ENCODE measurements at places on chromosomes 4 and X. TPM values are rescaled to one million over a fixed set of nuclear protein-coding genes. Genes with fewer than 3 reads are reported as not detected.

Gene FHIP1A
- 14.3 TPM for total RNA-seq

Gene FABP2
- not detected for total RNA-seq

Gene TLR7
- total RNA-seq = 7.8 TPM

Gene PCDH19
- 0.27 TPM for total RNA-seq

Gene HTR2C
- total RNA-seq = not detected

Gene BRCC3
- 17.3 TPM for total RNA-seq

Gene SERTM2
- 0.09 TPM for total RNA-seq

Gene RHOXF2
- total RNA-seq = not detected

Gene ADRA2C
- total RNA-seq = 2.5 TPM

Gene CCNB3
- 0.71 TPM for total RNA-seq

Gene NAP1L2
- total RNA-seq = 2.1 TPM

Gene TMEM31
- not detected for total RNA-seq

Gene CXCL11
- 0.62 TPM for total RNA-seq

Gene CRMP1
- 6.2 TPM for total RNA-seq

Gene TSPAN7
- total RNA-seq = 54.6 TPM

GRCh38 chr4:138078751-138079520 lies 163.2 kb downstream of the SLC7A11 start:
- no peak for DNase-seq

GRCh38 chrX:49106930-49107329 lies 16.6 kb downstream of the GPKOW start:
- DNase-seq = no peak

- no peak for DNase-seq
Observed at GRCh38 chr4:88963817-88964216, 93.2 kb downstream of the FAM13A start.

DNA sequence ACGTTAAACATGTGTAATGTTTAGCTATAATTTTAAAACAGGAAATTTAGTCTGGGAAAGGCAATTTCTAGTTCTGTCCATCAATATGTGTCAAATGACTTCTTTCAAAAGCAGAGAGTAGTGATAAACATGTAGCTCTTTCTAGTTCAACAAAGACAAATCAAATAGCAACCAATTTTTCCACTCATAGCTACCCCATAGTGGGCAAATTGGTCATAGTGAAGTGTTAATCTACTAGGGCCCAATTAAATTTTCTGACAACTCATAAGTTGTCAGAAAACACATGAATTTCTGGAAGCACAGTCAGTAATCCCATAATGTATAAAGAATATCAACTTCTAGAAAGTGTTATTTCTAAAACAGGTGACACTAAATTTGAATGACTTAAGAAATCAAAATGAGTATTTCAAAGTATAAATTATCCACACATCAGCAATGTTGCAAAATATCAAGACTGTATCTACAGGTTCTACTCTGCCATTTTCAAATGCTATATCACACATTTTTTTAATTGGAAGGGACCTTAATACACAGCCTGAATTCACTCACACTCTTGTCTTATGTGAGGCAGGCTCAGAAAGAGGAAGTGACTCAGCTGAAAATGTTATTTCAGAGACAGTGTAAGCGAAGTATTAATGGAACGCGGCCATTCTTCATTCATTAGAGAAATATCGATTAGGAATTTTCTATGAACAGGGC lies 7.7 kb downstream of the OCIAD2 start:
- no peak for DNase-seq

DNA sequence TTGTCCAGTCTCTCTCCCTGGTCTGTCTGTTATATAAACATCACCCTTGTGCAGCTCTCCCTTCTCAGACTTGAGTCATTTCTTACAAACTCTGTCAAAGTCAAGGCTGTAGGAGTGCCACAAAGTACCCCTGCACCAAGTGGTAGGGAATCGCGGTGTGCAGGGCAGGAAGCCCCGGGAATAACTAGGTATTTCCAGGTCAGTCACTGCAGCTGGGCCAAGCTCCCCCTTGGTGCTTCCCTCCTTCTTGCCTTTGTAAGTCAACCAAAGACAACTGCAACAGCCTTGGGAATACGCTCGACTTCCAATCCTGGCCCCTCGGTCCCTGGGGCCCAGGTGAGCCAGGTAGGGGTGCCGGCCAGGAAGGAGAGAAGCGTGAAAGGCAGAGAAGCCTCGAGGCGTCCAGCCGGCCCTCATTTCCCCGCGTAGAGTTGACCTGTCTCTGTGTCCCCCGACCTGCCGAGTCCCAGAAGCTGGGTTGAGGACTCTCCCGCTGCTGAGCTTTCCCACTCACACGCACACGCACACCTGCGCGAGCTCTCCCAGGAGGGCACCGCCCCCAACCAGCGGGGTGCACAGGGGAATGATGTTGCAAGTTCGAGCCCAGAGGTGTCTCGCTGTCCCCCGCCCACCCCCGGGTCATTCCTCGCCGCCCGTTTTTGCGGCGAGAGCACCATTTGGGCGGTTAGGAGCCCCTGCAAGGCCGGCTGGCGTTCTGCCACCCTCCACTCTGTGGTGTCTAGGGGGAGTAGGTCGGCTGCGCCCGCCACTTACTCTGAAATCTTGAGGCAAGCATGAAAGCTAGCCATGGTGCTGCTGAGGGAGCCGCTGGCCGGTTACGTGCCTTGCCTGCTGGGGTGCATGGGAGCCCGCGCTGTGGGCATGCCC lies 22.8 kb upstream of the KIAA1210 start:
- no peak for DNase-seq

GRCh38 chrX:155767051-155767875 lies 113.9 kb upstream of the VAMP7 start:
- peak; percentile 44 for DNase-seq

GRCh38 chr4:1236103-1236641 lies 12.8 kb downstream of the CTBP1 start:
- DNase-seq = peak; percentile 22

GRCh38 chr4:92305878-92306520 lies 2.2 kb downstream of the GRID2 start:
- no peak for DNase-seq

DNA sequence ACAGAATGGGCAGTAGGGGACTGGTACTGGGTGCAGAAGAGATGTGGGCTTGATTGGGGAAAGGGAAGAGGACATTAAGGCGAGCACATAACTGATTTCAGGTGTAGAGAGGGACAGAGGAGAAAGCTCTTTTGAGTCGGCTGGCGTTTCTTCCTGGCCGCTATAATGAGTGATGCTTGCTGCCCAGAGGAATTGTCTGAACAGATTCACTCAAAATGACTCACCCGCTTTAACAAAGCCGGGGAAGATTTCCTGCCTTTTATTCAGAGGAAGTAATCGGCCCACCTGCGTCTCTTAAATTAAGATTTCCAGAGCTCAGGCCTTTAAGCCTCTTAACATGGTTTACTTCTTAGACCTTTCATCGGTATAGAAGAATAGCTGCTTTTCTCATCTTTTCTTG lies 102.1 kb upstream of the AP1S2 start:
- DNase-seq = no peak

DNA sequence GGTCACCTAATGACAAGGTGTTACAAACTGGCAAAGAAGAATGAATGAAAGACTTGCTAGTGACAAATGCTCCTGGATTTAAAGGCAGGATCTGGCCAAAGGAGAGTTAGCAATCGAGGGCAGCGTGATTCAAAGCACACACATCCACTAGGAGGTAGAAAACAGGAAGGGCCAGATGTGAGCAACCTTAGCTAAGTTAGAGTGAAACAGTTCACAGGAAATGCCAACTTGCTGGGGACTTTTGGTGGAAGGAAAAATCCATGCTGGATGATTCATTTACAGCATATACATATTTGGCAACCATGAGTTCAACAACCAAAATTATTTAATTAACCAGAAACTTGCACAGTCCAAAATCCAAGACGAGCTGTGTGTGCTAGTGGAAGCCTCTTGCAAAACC lies 276.9 kb downstream of the PTTG2 start:
- no peak for DNase-seq

- DNase-seq = no peak
Observed at GRCh38 chr4:110224142-110224541, 25.7 kb upstream of the ELOVL6 start.

DNA sequence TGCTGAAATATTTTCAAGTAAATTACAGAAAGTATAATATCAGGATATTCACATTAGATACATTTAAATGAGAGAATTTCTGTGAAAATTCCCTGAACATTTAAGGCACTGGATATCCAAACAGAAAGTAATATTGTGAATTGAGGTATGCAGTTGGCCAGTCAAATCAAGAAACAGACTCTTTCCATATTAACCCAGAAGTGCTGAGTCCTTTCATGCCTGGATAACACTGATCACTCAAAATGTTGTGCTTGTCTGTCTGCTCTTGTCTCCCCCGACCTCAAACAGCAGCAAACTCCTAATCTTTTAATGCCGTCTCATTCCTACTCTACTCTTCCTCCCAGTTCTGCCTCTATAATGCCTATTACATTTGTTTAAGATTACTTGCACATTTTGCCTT lies 51.2 kb downstream of the TBC1D9 start:
- DNase-seq = no peak

DNA sequence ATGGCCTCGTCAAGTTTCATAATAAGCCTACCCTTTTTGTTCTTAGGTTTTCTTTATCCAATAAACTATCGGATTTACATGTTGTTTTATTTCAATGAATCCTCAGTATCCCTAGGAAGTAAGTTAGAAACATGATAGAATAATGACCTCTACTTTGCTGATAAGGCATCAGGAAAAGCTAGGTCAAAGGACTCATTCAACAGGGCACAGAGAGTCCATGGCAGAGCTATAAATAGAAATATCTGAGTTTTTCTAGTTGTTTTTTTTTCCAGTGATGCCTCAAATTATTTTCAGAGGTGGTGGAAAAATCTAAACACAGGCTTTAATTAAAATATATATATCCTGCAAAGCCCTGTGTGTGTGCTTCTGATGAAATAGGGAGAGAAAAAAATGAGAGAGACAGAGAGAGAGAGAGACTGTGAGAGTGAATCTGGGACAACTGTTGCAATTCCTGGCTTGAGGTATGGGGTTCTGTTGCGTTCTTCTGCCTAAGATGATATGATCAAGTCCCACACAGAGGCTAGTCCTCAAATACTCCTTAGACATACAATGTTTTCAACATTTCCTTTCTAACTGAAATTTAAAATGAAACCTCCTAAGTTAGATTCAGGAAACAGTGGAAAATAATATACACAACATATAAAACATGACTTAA lies 139.9 kb downstream of the HDX start:
- DNase-seq = no peak

DNA sequence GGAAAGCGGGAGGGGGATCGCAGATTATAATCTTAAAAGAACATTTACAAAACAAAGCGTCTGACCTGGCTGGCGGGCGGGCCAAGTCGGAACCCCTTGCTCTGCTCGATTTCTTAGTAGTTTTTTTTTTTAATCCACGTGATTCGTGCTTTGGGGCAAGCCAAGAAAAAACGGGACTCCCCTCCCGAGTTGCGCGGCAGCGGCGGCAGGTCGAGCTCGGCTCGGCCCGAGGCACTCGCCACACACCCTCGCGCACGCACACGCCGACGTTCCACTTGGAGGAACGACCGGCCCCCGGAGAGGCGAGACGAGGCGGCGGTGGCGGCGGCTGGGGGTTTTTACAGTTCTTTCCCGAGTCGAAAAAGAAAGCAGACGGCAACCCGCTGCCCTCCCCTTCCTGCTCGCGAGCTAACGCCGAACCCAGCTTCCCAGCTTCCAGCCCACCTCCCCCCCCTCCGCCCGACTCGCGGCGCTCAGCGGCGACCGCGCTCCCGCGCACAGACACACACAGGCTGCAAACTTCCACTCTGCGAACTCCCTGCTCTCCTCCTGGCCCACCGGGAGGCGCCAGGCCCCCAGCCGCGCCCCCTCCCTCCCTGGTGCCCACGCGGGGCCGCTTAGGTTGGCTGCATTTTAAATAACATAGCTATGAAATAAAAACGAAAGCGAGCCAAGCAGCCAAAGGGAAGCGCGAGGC lies 1.2 kb downstream of the BCOR start:
- DNase-seq = peak; percentile 62

DNA sequence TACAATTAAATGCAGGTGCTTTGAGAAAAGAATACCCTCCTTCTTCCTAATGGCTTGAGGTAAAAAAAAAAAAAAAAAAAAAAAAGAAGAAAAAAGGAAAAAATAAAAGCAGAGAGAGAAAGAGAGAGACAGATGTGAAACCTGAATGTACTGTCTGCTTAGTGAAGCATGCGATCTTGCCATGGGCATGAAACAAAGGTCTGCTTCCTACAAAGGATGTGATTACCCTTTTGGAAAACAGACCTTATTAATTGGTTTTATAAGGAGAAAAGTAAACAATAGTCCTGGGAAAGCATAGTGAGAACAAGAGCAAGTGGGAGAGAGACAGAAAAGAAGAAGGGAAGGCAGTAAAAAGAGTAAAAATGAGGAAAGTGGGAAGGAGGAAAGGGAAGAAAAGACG lies 526.1 kb upstream of the PABPC4L start:
- no peak for DNase-seq

- DNase-seq = no peak
Observed at GRCh38 chrX:110321081-110321480, 3.2 kb upstream of the AMMECR1 start.

DNA sequence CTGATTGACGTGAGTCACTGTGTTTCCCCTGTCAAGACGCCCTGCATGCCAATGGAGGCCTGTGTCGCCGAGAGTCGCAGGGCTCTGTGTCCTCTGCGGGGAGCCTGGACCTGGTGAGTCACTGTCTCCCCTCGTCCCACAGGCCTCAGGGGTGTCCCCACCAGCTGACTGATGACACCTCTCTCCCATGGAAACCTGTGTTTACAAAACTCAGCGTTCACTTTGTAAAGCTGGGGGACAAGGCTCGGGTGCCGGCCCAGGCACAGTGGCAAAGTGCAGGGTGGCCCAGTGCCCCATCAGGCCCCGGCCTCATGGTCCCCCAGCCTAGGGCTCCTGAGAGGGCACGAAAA lies 21.2 kb upstream of the HGFAC start:
- DNase-seq = peak; percentile 39

DNA sequence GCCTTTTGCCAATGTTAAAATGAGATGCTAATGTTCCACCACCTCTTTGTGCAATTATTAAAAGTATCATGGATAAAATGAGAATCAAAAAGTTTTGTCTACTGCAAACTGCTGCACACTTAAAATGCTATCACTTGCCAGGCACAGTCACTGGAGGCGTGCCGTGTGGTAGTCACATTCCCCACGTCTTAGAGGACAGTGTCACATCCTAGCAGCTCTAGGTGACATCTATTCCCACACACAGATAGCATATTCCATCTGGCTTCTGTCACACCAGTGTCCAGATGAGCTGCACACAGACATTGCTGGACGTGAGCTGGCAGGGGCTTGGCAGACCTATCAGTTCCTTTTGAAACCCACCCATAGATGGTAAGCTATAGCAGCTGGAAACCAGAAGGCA lies 47.0 kb downstream of the NSG1 start:
- no peak for DNase-seq

GRCh38 chrX:78314561-78314960 lies 12.8 kb downstream of the CYSLTR1 start:
- DNase-seq = no peak

GRCh38 chr4:10460313-10461047 lies 3.3 kb upstream of the ZNF518B start:
- no peak for DNase-seq

GRCh38 chrX:49919617-49920016 lies 2.8 kb upstream of the CLCN5 start:
- no peak for DNase-seq

DNA sequence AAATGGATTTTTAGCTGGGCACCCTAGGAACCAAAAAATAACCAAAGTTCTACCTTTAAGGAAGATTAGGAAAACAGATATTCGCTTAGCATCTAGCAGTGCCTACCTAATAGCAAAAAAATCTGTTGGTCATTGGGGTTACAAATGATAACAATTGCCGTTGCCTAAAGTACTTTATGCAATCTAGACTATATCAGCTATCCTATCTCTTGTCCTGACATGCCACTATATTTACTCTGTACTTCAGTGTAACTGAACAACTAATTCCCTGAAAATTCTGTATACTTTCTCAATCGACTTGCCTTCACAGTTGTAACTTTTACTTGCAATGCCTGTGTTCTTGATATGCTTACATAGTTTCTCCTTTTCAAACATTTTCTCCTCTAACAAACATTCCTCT lies 282.9 kb upstream of the PCDH7 start:
- DNase-seq = no peak

Data from lower lobe of right lung (tissue), 2 donors.